ENCODE measurements at places on chromosomes 16 and 17. TPM values are rescaled to one million over a fixed set of nuclear protein-coding genes. Genes with fewer than 3 reads are reported as not detected.

GRCh38 chr17:2239882-2240430, 63.6 kb downstream of the SMG6 start:
- DNase-seq: peak; percentile 89

GRCh38 chr17:65677932-65678331, 116.5 kb upstream of the AXIN2 start:
- no peak for DNase-seq

DNA sequence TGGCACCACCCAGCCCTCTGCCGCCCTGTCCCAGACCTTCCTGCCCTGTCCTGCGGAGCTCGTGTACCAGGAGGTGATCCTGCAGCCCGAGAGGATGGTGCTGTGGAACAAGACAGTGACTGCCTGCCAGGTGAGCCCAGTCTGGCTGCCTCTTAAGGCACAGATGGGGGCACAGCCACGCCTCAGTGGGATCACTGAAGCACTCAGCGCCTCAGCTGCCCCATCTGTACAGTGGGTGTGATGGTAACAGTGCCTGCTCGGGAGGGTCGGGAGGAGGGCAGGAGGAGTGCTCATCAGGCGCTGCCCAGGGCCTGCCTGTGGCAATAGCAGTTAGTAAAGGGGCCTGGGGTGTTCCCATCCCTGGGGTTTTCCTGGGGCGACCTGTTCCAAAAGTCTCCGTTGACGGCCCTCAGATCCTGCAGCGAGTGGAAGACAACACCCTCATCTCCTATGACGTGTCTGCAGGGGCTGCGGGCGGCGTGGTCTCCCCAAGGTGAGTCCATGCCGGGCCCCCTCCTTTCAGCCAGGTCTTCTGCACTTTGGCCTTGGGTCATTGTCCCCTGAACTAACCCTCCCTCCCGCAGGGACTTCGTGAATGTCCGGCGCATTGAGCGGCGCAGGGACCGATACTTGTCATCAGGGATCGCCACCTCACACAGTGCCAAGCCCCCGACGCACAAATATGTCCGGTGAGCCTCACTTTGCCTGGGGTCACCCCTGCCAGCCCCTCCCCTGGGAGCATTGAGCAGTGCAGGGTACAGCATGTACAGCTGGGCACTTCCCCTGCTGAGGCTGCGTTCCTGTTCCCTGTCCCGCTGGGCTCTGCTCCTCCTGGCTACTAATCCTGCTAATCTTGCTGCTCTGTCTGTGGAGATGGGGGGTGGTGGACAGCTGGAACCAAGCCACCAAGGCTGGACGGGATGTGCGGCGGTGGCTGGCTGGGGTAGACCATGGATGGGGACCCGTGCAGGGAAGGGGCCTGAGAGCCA, 4.5 kb upstream of the TCAP start:
- DNase-seq: no peak

DNA sequence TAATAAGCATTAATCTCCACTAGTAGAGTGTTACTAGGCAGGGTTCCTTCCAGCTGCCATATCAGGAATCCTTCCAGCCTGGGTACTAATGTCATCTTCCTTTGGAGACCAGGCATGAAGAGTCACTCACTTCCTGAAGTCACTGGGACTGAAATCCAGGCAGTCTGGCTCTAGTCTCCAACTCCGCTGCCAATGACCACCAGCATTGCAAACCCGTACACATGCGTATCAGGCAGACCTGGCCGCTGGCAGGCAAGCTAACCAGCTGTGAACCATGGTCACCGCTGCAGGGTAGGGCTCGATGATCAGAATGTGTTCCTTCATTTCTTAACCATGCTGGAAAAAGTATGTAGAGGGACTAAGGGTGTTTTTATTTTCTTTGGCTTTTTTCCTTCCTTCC, 255.5 kb downstream of the CDH13 start:
- DNase-seq: no peak

DNA sequence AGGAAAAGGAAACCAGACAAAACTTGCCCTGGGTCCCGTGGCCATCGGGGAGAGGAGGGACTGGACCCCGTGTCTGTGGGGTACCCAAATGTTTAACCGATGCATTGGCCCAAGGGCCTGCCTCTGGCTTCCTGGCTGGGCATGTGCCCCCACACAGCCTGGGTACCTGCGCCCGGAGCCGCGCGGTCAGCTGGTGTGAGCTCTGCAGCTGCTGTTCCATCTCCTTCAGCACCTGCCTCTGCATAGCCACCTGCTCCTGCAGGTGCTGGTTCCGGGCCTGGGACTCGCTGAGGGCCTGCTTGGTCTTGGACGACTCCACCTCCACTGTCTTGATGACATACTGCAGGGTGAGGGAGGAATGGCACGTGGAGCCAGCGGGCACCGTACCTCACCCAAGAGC, 31.9 kb downstream of the KIFC3 start:
- DNase-seq: no peak

GRCh38 chr17:72588961-72589360, 468.1 kb downstream of the SOX9 start:
- DNase-seq: peak; percentile 72

Gene NFAT5
- total RNA-seq: 55.3 TPM

Gene C17orf113
- 0.33 TPM for total RNA-seq

Gene MYH1
- 0.14 TPM for total RNA-seq

Gene OR4D1
- not detected for total RNA-seq
